ENCODE measurements at places on chromosomes 11 and 22.

DNA sequence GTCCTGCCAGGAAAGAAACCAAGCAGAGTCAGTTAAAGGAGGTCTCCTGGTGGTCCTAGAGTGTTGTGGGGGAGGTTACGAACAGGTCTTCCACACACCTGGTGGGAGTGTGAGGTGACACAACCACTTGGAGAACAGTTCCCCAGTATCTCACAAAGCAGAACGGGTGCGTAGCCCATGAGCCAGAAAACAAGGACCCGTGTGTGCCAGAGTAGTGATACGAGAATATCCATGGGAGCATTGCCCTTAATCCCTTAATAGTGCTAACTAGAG lies 21.7 kb upstream of the CLDN5 start:
- no peak for DNase-seq

DNA sequence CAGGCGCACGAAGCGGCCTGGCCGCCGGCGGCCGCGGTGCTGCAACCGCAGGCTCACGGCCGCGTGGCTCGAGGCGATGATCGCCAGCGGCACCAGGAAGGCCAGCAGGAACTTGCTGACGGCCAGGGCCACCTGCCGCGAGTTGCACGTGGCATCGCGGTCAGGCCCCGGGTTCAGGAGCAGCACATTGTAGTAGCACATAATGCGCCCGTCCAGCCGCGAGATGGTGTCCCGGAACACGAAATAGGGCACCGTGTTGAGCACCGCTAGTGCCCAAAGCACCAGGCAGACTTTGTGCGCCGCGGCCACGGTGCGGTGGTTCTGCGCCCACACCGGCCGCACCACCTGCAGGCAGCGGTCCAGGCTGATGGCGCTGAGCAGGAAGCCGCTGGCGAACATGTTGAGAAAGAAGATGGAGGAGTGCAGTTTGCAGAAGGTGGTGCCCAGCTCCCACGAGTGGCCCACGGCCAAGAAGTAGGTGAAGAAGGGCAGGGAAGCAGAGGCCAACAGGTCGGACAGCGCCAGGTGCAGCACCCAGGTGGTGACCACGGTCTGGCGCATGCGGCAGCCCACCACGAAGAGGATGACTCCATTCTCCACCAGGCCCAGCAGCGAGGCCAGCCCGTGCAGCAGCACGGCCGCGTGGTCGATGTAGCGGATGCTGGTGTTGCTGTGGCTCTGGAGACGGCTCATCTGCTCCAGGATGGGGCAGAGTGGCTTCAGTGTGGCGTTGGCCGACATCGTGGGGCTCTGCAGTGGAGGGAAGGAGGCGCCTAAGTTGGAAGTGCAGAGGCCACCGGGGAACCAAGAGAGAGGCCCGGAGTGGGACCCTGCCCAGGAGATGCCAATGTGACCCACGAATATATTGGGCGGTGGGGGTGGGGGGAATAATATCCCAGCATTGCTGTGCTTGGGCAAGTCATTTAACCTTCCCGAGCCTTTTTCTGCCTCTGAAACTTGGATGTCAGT lies 2.5 kb downstream of the PTGDR2 start:
- DNase-seq: no peak

- no peak for DNase-seq
Observed at GRCh38 chr11:92458486-92458885, 233.9 kb downstream of the FAT3 start.

DNA sequence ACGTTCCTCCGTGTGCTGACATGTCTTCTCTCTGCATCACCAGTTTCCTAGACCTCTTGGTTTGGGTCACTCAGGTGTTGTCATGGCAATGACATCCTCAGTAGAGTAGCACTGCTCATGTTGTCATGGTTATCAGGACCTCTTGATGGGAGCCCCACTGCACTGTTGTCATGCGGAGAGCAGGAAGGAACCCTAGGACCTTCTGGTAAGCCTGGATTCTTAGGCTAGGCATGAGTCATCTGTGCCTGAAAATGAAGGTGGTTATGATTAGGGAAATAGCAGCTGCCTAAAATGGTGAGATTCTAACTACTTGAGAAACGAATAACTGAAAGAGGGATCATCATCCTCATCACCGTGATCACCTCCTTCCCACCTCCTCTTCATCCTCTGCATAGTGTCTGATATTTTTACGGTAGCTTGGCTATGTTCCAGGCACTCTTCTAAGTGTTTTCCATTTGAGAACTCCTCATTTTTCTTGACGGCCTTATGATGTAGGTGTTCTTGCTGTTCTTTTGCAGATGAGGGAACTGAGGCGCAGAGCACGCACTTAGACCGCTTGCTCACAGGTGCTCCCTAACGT lies 858.4 kb downstream of the NTM start:
- DNase-seq: no peak

All from muscle of arm (tissue), 14 donors.